ENCODE measurements at places on chromosomes 3 and 15.

- no peak for DNase-seq
Observed at GRCh38 chr3:86416334-86416733, 574.6 kb downstream of the VGLL3 start.

GRCh38 chr3:13518516-13518953, 30.4 kb upstream of the FBLN2 start:
- DNase-seq = no peak

GRCh38 chr15:70569091-70569713, 194.2 kb downstream of the UACA start:
- no peak for DNase-seq

DNA sequence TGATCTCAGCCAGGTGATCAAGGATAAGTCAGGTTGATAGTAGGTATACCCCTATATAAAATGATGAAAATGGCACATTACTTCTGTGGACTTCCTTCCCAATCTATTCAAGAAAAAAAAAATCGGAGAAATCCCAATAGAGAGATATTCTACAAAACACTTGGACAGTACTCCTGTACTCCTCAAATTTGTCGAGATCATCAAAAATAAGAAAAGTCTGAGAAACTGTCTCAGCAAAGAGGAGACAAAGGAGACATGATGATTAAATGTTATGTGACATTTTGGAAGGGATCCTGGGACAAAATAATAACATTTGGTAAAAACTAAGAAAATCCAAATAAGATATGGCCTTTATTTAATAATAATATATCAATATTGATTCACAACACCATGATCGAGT, 94.6 kb downstream of the DCLK3 start:
- DNase-seq = no peak

DNA sequence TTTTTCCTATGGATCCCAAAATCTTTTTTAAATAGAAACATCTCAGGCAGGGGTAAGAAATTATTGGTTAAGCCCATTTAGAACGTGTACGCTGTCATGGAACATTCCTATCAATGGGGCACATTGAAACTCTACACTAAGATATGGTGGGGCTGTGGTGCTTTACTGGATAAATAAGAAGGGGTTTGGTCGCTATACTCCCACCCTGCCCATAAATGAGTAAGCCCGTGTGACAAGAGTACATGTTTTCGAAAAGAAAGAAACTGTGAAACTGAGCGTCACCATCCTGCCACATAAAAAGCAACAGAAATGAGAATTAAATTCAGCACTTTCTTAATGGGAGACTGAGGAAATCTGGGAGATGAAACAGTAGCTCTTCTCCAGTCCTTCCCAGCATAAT, 929.7 kb upstream of the CFAP20DC start:
- no peak for DNase-seq

GRCh38 chr3:73955494-73956070, 330.8 kb upstream of the PDZRN3 start:
- DNase-seq = no peak

DNA sequence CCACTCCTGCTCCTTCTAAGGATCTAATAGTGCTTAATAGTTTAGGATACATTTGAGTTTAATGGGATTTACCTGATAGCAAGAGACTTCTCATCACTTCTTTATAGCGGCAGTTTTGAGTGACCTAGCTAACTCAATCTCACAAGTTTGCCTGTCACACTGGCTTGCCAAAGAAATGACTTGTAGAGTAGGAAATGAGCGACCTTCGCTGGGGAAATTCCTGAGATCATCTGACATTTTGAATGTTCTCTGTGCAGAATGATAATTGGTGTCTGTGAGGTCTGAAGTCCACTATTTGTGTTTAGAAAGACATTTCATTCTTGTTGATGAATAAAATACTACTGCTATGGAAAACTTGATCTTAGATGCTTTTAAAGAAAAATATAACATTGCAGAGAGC, 30.3 kb downstream of the SUCLG2 start:
- DNase-seq = no peak

GRCh38 chr15:40379853-40380252, 2.7 kb upstream of the KNSTRN start:
- DNase-seq = no peak

- no peak for DNase-seq
Observed at GRCh38 chr3:187737368-187738070, 7.7 kb downstream of the BCL6 start.

DNA sequence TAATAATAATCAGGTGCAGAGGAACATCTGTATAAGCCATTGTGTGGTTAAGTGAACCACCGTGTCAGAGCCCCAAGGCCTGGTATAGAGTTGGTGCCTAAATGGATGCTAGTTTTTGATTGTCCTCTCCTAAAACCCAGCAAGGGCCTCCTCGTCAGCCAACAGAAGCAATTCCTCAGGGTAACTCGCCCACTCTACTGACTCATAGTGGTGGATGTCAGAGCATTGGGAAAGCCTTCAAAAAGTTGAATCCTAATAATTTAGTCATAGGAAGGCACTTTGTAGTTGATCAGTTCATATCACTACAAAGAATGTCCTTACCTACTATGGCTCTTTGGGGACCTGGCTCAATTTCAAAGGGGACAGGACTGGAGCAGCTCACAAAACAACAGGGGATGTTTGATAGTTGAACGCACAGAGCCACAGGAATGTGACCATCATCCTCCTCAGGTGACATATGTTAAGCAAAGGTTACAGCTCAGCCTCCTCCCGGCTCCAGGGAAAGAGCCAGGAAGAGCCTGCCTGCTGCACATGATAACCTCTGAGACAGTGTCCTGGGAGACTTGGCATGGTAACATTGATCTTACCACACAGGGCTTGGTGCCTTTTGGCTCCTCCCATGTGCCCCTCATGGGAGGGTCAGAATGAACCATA, 338.7 kb downstream of the CLSTN2 start:
- no peak for DNase-seq

GRCh38 chr3:173912126-173912525, 514.6 kb downstream of the NLGN1 start:
- DNase-seq = no peak

GRCh38 chr3:27428446-27428845, 55.7 kb downstream of the SLC4A7 start:
- no peak for DNase-seq

DNA sequence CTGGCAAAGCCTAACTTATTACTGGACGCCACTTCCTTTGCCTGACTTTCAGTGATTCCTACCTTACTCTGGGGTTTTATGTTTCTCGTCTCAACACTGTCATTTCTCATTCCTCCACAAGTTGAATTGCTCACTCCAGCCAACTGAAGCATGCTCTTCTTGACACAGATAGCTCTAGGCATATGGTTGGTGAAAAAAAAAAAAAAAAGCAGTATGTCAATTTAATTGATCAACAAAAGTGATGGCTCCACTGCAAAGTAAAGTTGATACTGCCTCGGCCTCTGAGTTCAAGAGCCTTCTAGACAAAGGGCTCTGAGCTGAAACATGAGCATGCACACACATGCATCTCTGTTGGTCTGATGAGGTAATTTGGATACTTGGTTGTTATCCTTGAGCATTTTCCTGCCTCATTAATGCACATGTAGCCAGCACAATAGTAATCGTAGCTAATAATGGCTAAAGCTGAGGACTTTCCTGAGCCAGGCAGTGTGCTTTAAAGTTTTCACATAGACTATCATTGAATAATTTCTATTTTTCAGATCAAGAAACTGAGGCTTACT, 21.4 kb upstream of the UBE2Q2 start:
- DNase-seq = no peak

GRCh38 chr3:193391902-193392301, 13.3 kb upstream of the ATP13A5 start:
- no peak for DNase-seq

DNA sequence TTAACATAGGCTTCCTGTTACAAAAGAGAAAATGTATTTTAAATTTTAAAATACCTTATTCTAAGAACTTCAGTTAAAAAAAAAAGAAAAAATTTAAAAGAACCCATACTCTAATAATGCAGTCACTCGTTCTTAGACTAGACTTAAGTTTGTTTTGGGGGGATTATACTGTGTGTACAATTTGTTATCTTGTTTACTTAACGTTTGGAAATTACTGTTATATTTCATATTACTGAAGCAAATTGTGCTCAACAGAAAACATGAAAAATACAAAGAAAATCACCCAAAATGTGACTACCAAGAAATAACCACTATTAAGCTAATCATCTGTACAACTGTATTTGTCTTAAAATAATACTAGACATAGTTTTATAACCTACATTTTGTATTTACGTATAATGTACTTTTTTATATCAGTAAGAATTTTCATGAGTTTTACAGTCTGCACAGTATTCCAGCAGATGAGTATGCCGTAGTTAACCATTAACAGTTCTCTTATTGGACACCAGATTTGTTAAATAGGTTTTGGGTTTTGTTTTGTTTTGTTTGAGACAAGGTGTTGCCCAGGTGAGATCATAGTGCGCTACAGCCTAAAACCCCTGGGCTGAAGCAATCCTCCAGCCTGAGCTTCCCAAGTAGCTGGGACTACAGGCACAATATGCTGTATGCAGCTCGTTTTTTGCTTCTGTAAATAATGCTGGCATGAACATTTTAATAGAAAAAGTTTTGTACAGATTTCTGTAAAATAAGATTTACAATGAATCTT, 88.8 kb upstream of the CHD2 start:
- DNase-seq = no peak

DNA sequence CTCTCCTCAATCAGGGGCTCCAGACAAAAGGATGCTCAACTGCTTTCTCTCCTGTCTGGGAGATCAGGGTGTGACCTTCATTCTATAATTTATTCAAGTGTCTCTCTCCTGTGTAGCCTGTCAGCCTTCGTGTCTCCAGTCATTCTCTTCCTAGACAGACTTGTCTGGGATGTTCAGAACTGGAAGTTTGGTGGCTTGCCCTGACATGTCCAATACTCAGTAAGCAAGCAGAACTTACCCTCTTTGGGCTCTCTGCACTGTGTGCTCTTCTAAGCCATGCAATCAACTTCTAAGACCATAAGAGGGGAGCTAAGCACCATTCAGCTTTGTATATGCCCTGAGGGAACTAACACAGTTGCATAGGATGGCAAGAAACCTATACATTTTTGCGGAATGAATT, 14.1 kb downstream of the ACKR2 start:
- DNase-seq = no peak

DNA sequence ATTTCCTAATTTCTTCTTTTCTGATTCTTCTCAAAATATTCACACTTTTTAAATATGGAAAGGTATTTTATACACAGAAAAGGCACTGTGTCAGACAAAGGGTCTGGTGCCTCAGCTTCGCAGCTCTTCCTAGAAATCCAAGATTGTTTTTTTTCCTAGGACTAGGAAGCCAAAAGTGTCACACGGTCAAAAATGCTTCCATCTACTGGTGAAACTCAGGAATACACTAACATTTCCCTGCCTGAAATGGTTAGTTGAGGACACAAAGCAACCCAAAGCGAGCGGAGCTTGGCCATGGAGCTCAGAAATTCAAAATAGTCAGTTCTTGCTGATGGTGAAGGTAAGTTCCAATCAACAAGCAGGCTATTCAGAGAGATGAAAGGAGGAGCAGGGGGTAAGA, 426.5 kb upstream of the RASGRP1 start:
- DNase-seq = no peak

DNA sequence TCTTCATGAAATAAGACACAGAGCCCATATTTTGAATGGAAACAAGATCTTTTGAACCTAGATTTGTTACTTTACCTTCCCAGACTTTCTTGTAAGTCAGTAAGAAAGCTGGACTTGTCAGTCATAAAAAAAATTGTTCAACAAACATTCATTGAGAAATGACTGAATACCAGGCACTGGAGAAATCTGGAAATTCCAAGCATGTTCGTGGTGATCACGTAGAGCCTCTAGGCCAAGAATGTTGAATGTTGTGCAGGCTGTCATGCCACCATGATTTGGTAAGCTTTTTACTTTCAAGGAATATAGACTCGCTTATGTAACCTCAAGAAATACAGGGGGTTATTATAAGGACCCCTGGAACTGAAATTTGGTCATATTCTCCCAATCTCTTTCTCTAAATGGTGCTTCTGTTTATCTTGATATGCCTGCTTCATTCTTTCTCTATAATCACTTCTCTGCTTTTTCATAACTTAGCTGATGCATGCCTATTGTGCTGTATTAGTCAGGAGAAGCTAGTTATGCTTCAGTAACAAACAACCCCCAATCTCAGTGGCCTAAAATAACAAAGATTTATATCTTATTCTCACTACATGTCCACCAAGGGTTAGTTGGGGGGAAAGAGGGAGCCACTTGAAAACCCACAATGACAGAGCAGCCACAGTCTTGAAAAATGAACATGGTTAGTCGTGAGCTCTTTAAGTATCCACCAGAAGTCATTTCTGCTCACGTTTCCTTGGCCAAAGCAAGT, 3.4 kb upstream of the TPM1 start:
- no peak for DNase-seq

GRCh38 chr3:161403251-161403650, 31.9 kb upstream of the SPTSSB start:
- DNase-seq = no peak

DNA sequence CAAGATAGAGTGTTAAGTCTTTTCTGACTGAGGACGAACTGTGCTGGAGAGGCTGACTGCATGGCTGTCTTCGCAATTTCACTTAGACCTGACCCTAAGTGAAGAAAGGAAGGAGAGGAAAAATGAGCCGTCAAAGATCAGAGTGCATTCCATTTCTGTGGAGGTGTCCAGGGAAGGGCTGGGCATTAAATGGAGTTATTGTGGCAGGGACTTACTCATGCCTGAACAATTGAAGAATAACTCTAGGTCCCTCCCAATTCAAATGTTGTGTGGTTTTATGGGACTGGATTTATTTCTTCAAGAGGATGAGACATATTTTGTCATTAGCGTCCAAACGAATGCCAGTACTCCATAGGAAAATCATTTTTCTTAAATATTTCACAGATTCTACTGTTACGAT, 187.3 kb upstream of the CFAP20DC start:
- DNase-seq = no peak

- no peak for DNase-seq
Observed at GRCh38 chr15:82743810-82744209, 34.1 kb upstream of the AP3B2 start.

- peak; percentile 19 for DNase-seq
Observed at GRCh38 chr15:40217166-40217824, 21.6 kb upstream of the PAK6 start.

GRCh38 chr3:119645813-119646212, 14.6 kb downstream of the POPDC2 start:
- DNase-seq = no peak

DNA sequence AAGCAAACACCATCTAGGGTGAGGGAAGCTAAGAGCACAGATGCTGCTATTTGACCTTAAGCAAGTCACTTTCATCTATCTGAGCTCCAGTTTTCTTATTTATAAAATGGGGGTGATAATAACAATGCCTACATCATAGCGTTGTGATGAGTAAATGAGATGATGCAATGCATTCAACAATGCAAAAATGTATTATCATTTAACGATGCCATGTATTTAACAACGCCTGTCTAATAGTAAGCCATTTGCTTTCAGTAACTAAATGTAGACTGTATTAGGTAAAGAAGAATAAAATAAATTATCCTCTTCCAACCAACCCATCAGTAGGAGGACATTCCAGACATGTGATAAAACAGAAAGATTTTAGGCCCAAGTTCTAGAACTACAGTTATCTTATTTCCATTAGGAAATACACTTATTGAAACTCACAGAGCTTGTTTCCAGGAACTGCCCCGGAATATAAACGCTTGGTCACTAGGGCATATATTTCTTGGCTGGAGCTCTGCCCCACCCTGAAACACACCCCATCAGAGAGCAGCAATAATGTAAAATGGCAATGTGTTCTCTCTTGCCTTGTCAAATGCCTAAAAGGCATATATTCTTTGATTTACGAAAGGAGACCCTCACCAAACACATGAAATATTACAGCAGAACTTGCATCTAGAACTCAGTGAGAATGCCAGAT, 128.3 kb downstream of the LIPC start:
- DNase-seq = no peak
